Naive thymus-derived CD8-positive, alpha-beta T cell (primary cell): ENCODE measurements at places on chromosomes 7 and 10. TPM values are rescaled to one million over a fixed set of nuclear protein-coding genes. Genes with fewer than 3 reads are reported as not detected.

GRCh38 chr7:66640802-66641525 lies 12.3 kb downstream of the KCTD7 start:
- peaks cover 14% of the 10 kb centered on the region for H3K36me3 ChIP-seq
- peaks cover 20% of the 10 kb centered on the region for H3K4me1 ChIP-seq
- no peak overlapping the region for H3K27ac ChIP-seq
- no peak for DNase-seq
- no peaks in the 10 kb centered on the region for H3K27me3 ChIP-seq
- no peak overlapping the region for H3K4me3 ChIP-seq

- no peaks in the 10 kb centered on the region for H3K36me3 ChIP-seq
- no peak overlapping the region for H3K27ac ChIP-seq
- no peak for DNase-seq
- H3K4me3 ChIP-seq = no peak overlapping the region
These were observed 322.0 kb downstream of the AGMO start for GRCh38 chr7:15239801-15240200.

DNA sequence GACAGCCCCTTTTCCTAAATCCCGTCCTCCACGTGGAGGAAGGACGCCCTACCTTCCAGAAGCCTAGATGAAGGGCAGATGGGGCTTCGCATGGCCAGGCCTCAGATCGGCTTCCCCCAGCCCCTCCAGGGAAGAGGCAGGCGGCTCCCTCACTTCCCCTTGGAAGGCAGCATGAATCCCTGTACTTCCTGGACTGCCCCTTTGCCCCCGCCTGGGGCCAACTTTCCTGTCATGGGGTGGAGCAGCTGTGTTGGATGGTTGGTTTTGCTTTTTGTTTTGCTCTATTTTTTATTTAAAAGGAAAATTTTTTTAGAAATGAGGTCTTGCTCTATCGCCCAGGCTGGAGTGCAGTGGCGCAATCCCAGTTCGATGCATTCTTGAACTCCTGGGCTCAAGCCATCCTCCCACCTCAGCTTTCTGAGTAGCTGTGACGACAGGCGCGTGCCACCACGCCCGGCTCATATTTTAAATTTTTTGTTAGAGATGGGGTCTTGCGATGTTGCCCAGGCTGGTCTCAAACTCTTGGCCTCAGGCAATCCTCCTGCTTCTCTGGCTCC lies 27.2 kb downstream of the GTF2IRD1 start:
- DNase-seq = no peak
- no peak overlapping the region for H3K4me3 ChIP-seq
- H3K36me3 ChIP-seq = no peaks in the 10 kb centered on the region
- peaks cover 11% of the 10 kb centered on the region for H3K27me3 ChIP-seq

The PTER gene
- 19.6 TPM for total RNA-seq

The ACTL6B gene
- not detected for total RNA-seq

DNA sequence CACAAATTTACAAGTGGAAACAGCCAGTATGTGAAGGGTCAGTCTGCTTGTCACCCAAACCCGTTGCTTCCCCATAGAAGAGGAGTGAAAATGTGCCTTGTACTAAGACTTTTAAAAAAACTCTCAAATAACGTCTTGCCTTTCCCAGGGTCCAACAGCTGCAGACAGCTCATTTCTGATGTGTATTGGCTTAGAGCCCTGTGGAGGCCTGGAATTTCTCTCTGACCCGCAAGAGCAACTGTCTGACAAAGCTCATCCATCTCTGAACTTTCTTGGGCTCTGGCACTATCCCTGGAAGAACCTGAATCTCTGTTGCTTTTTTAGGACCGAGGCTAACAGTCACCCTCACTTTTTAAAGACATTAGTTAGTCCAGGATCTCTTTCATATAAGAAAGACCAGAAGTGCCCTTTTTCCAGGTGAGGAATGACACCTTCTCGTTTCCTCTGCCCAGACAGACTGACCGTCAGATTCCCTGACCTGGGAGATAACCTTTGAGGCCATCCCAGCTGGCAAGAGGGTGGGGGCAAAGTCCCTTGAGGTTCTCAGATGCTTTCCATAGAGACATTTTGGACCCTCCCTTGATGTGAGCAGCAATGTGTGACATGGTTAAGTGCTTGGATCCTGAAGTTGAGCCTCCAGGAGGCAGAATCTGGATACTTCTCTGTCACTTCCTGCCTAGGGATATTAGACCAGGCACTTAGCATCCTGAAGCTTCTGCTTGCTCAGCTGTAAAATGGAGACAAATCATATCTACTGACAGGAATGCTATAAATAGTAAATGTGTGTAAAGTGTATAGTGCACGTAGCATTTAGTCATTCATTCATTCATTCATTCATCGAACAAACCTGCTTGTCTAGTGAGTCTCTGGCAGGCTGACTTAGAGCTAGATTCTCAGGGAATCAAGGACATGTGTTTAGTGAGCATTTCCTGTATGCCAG lies 4.5 kb upstream of the NODAL start:
- H3K4me1 ChIP-seq = peaks cover 6% of the 10 kb centered on the region
- no peak for DNase-seq
- no peak overlapping the region for H3K27ac ChIP-seq
- no peak overlapping the region for H3K4me3 ChIP-seq
- H3K36me3 ChIP-seq = peaks cover under 1% of the 10 kb centered on the region

- peaks cover 2% of the 10 kb centered on the region for H3K4me1 ChIP-seq
- H3K27ac ChIP-seq = no peak overlapping the region
- no peak for DNase-seq
- H3K36me3 ChIP-seq = no peaks in the 10 kb centered on the region
These were observed 297.1 kb downstream of the PRPF18 start for GRCh38 chr10:13883636-13884444.
